ENCODE measurements at places on chromosomes 16 and 17. TPM values are rescaled to one million over a fixed set of nuclear protein-coding genes. Genes with fewer than 3 reads are reported as not detected.

Gene KRT24
- total RNA-seq = 0.52 TPM

Gene KRT33A
- total RNA-seq = not detected

Gene PTGES3L
- total RNA-seq = 2.7 TPM

Gene KRT31
- total RNA-seq = not detected

Gene RASL10B
- 2.7 TPM for total RNA-seq

Gene CCL3
- total RNA-seq = 0.78 TPM
